ENCODE measurements at places on chromosomes 16 and 17.

DNA sequence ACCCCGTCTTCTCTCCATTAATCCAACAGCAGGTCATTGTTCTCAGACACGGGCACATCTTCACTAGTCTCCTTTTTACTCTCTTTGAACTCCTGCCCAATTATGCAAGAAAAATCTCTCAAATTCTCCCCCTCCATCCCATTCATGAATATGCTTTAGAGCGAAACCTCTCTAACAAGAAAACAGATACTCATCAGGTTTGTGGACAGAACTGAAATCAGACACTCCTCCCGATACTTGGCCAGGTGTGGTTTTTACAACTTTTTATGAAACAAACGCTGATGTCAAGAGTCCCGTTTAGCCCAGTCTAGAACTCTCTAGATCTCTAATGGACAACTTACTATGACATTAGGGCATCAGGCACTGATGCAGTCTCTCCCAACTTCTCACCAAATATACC is 40.9 kb downstream of the PIK3R5 start:
- no peak for DNase-seq

DNA sequence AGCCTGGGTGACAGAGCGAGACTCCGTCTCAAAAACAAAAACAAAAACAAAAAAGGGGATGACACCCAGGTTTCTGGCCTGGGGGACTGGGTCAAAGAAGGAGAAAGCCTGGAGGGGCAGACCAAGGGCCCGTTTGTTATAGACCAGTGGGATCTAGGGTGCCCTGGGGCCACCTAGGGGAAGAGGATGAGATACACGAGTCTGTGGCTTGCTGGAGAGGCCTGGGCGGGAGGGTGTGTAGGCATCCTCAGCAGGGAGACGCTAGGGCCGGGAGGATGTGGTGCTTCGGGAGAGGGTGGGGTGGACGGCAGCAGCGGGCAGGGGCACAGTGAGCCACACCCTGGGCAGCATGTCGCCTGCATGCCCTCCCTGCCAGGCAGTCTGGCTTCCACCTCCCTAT is 17.1 kb upstream of the CRK start:
- no peak for DNase-seq

DNA sequence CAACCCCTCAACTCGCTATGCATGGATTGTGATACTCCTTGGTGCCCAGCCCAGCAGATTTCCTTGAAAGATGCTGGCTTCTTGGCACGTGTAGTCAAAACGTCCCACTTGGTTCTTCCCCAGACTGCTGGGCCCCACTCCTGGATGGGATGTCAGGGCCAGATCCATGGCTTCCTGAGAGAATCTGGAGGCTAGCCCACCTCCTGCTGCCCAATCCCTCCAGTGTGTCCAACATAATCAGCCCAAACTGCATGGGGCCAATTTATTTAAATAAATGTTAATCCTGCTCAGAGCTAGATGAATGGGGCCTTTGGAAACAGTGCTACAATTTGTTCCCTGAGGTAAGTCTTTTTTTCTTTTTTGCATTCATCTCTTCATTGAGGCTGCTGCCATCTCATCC is 49.4 kb downstream of the WSB1 start:
- no peak for DNase-seq

- no peak for DNase-seq
Measured at GRCh38 chr17:72118335-72119076, 2.3 kb upstream of the SOX9 start.

- DNase-seq, result no peak
Measured at GRCh38 chr16:51154271-51155171, 3.5 kb upstream of the SALL1 start.

GRCh38 chr17:20066253-20066652 is 57.1 kb downstream of the SPECC1 start:
- DNase-seq, result peak; percentile 65

GRCh38 chr17:42171831-42172230 is 9.1 kb downstream of the KCNH4 start:
- no peak for DNase-seq

DNA sequence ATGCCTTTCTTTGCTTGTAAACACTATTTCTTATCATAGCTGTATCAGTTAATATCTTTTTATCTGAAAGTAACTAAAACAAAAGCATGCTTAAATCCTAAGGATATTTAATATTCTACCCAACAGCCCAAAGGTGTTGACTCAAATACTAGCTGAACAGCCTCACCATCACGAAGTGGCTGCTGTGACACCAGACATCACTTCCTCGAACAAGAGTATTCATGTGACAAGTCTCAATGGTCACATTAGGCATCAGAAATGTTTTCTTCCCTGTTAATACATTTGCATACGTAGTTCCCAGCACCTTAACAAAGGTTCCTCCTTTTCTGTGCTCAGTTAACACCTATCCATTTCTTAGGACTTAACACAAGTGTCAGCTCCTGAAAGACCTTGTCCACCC is 193.8 kb upstream of the DYNLRB2 start:
- DNase-seq, result no peak

DNA sequence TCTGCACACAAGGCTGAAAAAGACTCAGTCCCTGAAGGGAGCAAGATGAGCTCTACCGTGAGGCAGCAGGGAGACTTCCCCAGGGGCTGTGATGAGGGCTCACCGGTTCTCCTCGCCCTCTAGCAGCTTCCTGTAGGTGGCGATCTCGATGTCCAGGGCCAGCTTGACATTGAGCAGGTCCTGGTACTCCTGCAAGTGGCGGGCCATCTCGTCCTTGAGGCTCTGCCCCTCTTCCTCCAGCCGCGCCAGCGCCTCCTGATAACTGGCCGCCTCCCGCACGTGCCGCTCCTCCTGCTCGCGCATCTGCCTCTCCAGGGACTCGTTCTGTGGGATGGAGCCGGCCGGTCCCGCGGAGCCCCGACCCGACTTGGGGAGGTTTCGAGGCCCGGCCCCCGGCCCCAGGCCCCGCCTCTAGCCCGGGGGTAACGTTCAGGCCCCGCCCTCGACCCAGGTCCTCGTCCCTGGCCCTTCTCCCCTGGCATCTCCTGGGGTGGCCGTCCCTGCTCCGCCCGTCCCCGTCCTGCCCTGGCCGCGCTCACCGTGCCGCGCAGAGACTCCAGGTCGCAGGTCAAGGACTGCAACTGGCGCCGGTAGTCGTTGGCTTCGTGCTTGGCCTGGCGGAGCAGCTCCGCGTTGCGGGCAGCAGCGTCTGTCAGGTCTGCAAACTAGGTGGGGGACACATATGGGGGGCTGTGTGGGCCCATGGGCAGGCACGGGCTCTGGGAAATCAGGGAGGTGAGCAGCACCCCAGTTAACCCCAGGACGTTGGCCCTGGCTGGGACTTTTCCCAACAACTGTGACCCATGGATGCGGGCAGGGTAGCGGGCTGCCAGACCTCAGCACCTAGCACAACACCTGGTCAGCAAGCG is 3.9 kb downstream of the GFAP start:
- DNase-seq, result no peak

- DNase-seq, result peak; percentile 20
Measured at GRCh38 chr17:41678411-41678906, 10.2 kb upstream of the EIF1 start.

- peak; percentile 34 for DNase-seq
Measured at GRCh38 chr17:73770115-73770848, 126.0 kb upstream of the SDK2 start.

Data from stromal cell of bone marrow (primary cell).